ENCODE measurements at places on chromosomes 7 and 10. TPM values are rescaled to one million over a fixed set of nuclear protein-coding genes. Genes with fewer than 3 reads are reported as not detected.

GRCh38 chr10:132406181-132406580, 9.2 kb downstream of the PWWP2B start:
- H3K36me3 ChIP-seq: no peaks in the 10 kb centered on the region
- H3K27me3 ChIP-seq: no peaks in the 10 kb centered on the region
- H3K27ac ChIP-seq: no peak overlapping the region
- no peak for DNase-seq
- H3K4me1 ChIP-seq: peaks cover 15% of the 10 kb centered on the region

GRCh38 chr10:53135897-53136253, 363.3 kb upstream of the MBL2 start:
- H3K27me3 ChIP-seq: no peaks in the 10 kb centered on the region
- H3K36me3 ChIP-seq: no peaks in the 10 kb centered on the region
- H3K4me1 ChIP-seq: no peaks in the 10 kb centered on the region
- no peak overlapping the region for H3K4me3 ChIP-seq
- H3K27ac ChIP-seq: no peak overlapping the region

- no peaks in the 10 kb centered on the region for H3K27me3 ChIP-seq
- H3K27ac ChIP-seq: no peak overlapping the region
- no peaks in the 10 kb centered on the region for H3K36me3 ChIP-seq
Observed at GRCh38 chr10:126500185-126500584, 111.9 kb upstream of the ADAM12 start.

DNA sequence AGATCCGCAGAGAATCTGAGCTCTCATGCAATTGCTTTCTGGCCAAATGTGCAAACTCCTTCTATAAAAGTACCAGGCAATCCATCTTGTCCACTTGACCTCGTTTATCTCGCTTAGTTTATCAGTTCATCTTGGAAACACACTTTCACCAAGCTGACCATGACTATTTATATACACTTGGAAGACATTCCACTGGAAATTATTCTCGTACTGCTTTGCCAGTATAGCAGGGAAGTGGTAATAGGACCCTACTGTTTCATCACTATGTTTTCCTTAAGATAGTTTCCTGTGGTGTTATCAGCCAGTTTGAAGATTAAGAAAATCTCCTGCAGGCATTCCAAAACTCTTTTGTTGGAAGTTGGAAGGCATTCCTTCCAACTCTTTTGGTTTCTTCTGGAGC, 115.3 kb upstream of the FAM171A1 start:
- DNase-seq: no peak
- no peaks in the 10 kb centered on the region for H3K27me3 ChIP-seq
- H3K36me3 ChIP-seq: no peaks in the 10 kb centered on the region
- H3K4me1 ChIP-seq: no peaks in the 10 kb centered on the region

DNA sequence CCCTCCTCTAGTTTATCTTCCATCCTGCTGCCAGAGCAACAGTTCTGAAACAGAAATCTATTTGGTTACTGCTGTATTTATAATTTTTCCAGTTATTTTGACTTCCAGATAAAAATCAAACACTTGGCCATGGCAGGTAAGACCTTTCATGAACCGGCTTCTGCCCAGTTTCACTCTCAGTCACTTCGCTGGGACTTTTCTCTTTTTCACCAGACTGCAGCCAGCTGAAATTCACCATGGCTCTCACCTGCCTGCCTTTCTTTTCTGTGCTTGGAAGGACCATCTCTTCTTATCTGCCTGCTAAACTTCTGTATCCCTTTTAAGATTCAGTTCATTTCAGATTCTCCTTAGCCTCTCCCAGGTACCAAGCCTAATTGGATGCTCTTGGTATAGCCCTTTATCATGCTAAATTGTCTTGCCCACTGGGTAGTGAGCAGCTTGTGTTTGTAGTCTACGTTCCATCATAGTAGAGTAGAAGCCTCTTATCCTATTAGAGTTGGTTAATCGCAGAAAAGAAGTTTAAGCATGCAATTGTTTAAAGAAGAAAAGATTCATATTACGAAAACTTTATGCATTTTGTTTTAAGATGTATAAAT, 71.7 kb downstream of the TAF3 start:
- H3K27ac ChIP-seq: no peak overlapping the region
- no peaks in the 10 kb centered on the region for H3K27me3 ChIP-seq
- no peaks in the 10 kb centered on the region for H3K36me3 ChIP-seq
- DNase-seq: no peak
- no peak overlapping the region for H3K4me3 ChIP-seq
- H3K4me1 ChIP-seq: no peaks in the 10 kb centered on the region

- no peak for DNase-seq
- no peak overlapping the region for H3K4me3 ChIP-seq
- no peaks in the 10 kb centered on the region for H3K4me1 ChIP-seq
- no peaks in the 10 kb centered on the region for H3K27me3 ChIP-seq
Observed at GRCh38 chr10:4678023-4678950, 147.7 kb upstream of the AKR1E2 start.

OPN4 gene
- not detected for total RNA-seq

DNA sequence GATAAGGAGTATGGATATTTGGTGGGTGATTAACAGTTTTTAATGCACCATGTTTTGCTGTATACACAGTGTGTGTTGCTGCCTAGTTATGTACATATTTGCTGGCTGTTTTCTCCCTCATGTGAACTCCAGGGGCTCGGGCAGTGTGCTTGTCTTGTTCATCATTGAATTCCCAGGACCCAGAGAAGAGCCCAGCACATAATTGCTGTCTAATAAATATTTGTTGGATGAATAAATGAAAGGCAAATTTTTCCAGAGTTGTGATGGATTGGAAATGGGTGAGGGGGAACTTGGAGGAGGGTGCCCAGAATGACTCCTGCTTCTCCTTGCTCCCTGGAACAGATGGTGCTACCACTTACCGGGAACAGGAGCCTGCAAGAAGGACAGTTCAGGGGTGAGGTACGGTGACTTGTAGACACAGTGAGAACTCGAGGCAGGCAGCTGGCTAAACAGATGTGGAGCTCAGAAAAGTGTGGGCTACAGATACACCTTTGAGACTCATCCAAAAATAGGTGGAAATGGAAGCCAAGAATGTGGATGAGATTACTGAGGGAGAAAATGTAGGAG, 586.8 kb upstream of the MGMT start:
- no peak overlapping the region for H3K4me3 ChIP-seq
- no peaks in the 10 kb centered on the region for H3K36me3 ChIP-seq
- no peaks in the 10 kb centered on the region for H3K27me3 ChIP-seq
- no peak overlapping the region for H3K27ac ChIP-seq
- no peak for DNase-seq

- no peak overlapping the region for H3K4me3 ChIP-seq
- no peaks in the 10 kb centered on the region for H3K36me3 ChIP-seq
- H3K27ac ChIP-seq: no peak overlapping the region
- peaks cover 16% of the 10 kb centered on the region for H3K4me1 ChIP-seq
Observed at GRCh38 chr7:77427996-77428603, 12.0 kb upstream of the GSAP start.

NKX2-3 gene
- not detected for total RNA-seq

DNA sequence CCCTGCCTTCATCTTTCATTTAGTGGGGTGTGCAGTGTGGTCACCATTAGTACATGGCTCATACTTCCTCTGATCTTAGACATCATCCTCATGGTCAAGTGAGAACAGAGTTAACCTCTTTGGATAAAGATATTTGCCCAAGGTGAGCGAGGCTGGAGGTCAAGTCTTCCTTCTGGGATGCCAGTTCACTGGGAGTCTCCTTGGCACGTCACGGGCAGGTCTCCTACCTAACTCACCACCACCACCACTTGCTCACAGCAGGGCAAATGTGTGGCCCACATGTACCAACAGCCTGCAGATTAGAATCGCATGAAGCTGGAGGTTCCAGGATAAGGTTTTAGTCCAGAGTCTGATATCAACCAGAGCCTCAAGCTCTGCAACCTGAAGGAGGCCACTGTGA, 164.6 kb downstream of the USP6NL start:
- H3K4me1 ChIP-seq: no peaks in the 10 kb centered on the region
- no peaks in the 10 kb centered on the region for H3K27me3 ChIP-seq
- no peak overlapping the region for H3K27ac ChIP-seq
- DNase-seq: no peak
- no peaks in the 10 kb centered on the region for H3K36me3 ChIP-seq

TMEM176B gene
- not detected for total RNA-seq

DNA sequence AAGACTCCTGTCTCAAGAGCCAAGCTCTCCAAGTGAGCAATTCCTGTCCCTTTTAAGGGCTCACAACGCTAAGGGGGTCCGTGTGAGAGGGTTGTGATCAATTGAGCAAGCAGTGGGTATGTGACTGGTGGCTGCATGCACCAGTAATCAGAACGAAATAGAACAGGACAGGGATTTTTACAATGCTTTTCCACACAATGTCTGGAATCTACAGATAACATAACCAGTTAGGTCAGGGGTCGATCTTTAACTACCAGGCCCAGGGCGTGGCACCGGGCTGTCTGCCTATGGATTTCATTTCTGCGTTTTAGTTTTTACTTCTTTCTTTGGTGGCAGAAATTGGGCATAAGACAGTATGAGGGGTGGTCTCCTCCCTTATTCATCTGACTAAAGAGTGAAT, 54.9 kb upstream of the SP4 start:
- no peaks in the 10 kb centered on the region for H3K36me3 ChIP-seq
- DNase-seq: no peak
- H3K4me3 ChIP-seq: no peak overlapping the region
- H3K27me3 ChIP-seq: no peaks in the 10 kb centered on the region
- no peaks in the 10 kb centered on the region for H3K4me1 ChIP-seq

DNA sequence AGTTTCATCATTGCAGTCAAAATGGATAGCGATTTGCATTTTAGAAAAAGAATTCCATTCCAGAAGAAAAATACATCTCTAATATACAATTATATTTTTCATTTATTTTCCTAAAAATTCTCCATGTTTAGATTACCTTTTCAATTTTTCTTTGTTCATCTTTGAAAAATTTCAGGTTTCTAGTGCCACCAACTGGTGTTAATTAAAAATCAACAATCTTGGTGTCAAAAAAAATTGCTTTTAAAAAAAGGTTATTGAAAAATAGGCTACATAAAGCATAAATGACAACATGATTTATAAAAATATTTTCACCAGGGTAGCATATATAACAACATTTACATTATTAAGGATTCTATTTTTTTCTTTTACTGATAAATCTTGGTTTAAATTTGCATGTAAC, 53.0 kb downstream of the CCDC186 start:
- no peak overlapping the region for H3K27ac ChIP-seq
- no peak for DNase-seq
- H3K4me3 ChIP-seq: no peak overlapping the region

GRCh38 chr10:102118867-102119266, 1.3 kb downstream of the LDB1 start:
- peaks cover 42% of the 10 kb centered on the region for H3K4me1 ChIP-seq
- H3K4me3 ChIP-seq: peak overlapping the region; percentile 90
- no peaks in the 10 kb centered on the region for H3K27me3 ChIP-seq
- H3K36me3 ChIP-seq: peaks cover 3% of the 10 kb centered on the region

All from naive thymus-derived CD4-positive, alpha-beta T cell (primary cell).